Activated CD4-positive, alpha-beta T cell treated with anti-CD3 and anti-CD28 coated beads, Interleukin-2, amount 10 ng/mL, durations not matched to agents 24 days and 14 days (primary cell): ENCODE measurements at places on chromosomes 1 and 21. TPM values are rescaled to one million over a fixed set of nuclear protein-coding genes. Genes with fewer than 3 reads are reported as not detected.

PGLYRP3 gene
- not detected in 2 replicates for total RNA-seq

OR2L2 gene
- 0.07 TPM in 2 replicates for total RNA-seq

PCBP3 gene
- total RNA-seq = 7.5 and 9.7 TPM in 2 replicates

LAMB3 gene
- total RNA-seq = 20.3 and 21.0 TPM in 2 replicates

ICOSLG gene
- total RNA-seq = 7.6 and 8.3 TPM in 2 replicates

CLEC20A gene
- total RNA-seq = not detected in 2 replicates

CEP85 gene
- 39.3 and 40.8 TPM in 2 replicates for total RNA-seq

RBP7 gene
- total RNA-seq = not detected in 2 replicates

DHRS3 gene
- 66.4 and 69.2 TPM in 2 replicates for total RNA-seq

NTMT2 gene
- not detected in 2 replicates for total RNA-seq

SLC9C2 gene
- not detected in 2 replicates for total RNA-seq

LRRC8D gene
- 43.6 and 44.9 TPM in 2 replicates for total RNA-seq

EGLN1 gene
- total RNA-seq = 21.4 and 23.9 TPM in 2 replicates

CD1E gene
- total RNA-seq = not detected in 2 replicates

SPRR1A gene
- not detected in 2 replicates for total RNA-seq

ARL8A gene
- total RNA-seq = 51.9 and 57.4 TPM in 2 replicates

SPRR2B gene
- not detected in 2 replicates for total RNA-seq

USH2A gene
- not detected in 2 replicates for total RNA-seq

NPR1 gene
- 0.05 and 0.09 TPM in 2 replicates for total RNA-seq

SMG7 gene
- total RNA-seq = 78.4 and 79.8 TPM in 2 replicates

HECTD3 gene
- total RNA-seq = 19.6 and 20.3 TPM in 2 replicates

APP gene
- total RNA-seq = 75.8 and 81.3 TPM in 2 replicates

TRIM62 gene
- 3.1 and 3.2 TPM in 2 replicates for total RNA-seq

KIAA0040 gene
- total RNA-seq = 32.6 and 35.4 TPM in 2 replicates

ZFP69B gene
- 5.5 and 6.3 TPM in 2 replicates for total RNA-seq

RCC1 gene
- total RNA-seq = 143 and 145 TPM in 2 replicates

MAGI3 gene
- 3.7 and 3.8 TPM in 2 replicates for total RNA-seq

FLVCR1 gene
- 17.9 and 21.8 TPM in 2 replicates for total RNA-seq

FAM72A gene
- 29.1 and 35.5 TPM in 2 replicates for total RNA-seq

SHISA4 gene
- total RNA-seq = 0.38 and 0.77 TPM in 2 replicates

NRAS gene
- total RNA-seq = 60.7 and 61.4 TPM in 2 replicates

TCHH gene
- not detected in 2 replicates for total RNA-seq

AGTRAP gene
- total RNA-seq = 13.1 and 14.0 TPM in 2 replicates

ETV3L gene
- total RNA-seq = not detected in 2 replicates

UMODL1 gene
- total RNA-seq = not detected in 2 replicates

ARHGAP30 gene
- total RNA-seq = 134 and 139 TPM in 2 replicates

PIGV gene
- total RNA-seq = 15.2 and 16.0 TPM in 2 replicates

HEYL gene
- total RNA-seq = not detected in 2 replicates

PHACTR4 gene
- 29.6 and 30.5 TPM in 2 replicates for total RNA-seq

AJAP1 gene
- total RNA-seq = not detected in 2 replicates

TDRKH gene
- 12.7 and 13.3 TPM in 2 replicates for total RNA-seq

NBPF4 gene
- total RNA-seq = 0.14 TPM in 1 of 2 replicates, not detected in the other

CA6 gene
- 1.0 and 1.3 TPM in 2 replicates for total RNA-seq

FMOD gene
- total RNA-seq = 1.4 and 1.9 TPM in 2 replicates

DLGAP3 gene
- 0.54 and 0.75 TPM in 2 replicates for total RNA-seq

CLCA4 gene
- total RNA-seq = not detected in 2 replicates

ARTN gene
- total RNA-seq = 0.43 TPM in 1 of 2 replicates, not detected in the other

TNNI3K gene
- not detected in 2 replicates for total RNA-seq

PPP1R12B gene
- 14.2 and 14.8 TPM in 2 replicates for total RNA-seq

SLAMF9 gene
- not detected in 2 replicates for total RNA-seq

CYP4A22 gene
- total RNA-seq = not detected in 2 replicates

CFAP141 gene
- total RNA-seq = not detected in 2 replicates

GBP2 gene
- total RNA-seq = 168 and 169 TPM in 2 replicates

C1orf94 gene
- not detected in 2 replicates for total RNA-seq
